ENCODE measurements at places on chromosomes 2 and 18.

DNA sequence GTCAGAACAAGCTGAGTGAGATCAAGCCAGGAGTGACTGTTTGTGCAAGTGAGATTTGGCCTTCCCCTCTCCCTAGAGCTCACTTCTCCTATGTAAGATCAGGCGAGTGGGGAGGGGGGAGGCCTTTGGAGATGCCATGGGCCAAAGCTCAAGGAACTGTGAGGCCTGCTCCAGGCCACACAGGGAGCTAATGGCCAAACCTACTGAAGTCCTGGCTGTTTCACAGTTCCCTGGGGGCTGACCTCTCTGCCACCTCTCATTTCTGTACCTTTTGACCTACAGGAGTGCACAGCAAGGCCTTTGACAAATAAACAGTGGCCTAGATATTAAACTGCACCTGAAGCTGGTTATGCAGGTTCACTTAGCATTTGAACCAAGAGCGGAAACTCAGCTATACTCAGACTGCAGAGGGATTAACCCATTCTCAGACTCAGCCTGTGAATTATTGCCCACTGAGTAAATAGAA is 235.0 kb upstream of the NT5C1B start:
- no peak for DNase-seq

- DNase-seq, result no peak
These were observed 220.7 kb downstream of the PHLPP1 start for GRCh38 chr18:62935994-62936393.

DNA sequence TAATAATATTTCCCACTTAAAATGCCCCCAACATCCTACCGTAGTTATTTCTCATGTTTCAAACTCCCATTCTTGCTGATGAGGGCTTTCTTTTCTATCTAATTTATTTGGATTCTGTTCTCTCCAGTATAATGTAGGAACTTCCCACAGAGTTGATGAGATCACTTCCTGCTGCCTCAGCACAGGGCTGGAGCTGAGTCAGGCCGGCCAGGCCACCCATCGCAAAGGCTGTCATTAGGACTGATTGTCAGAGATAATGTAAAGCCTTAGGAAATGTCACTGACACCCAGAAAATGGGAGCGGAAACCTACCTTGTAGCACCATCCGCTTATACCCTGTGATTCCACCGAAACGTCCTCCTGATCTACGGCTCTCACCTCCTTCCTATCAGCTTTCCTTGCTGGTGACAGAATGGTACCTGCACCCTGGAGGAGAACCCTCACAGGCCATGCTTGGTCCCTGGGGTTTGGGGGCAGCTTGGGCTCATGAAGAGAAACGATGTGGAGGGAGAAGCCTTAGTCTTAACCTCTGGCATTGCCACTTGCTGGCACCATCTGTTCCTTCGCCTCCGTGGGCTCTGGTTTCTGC is 672.8 kb upstream of the ID2 start:
- DNase-seq, result no peak

- no peak for DNase-seq
These were observed 66.9 kb downstream of the ACVR1 start for GRCh38 chr2:157809212-157809611.

DNA sequence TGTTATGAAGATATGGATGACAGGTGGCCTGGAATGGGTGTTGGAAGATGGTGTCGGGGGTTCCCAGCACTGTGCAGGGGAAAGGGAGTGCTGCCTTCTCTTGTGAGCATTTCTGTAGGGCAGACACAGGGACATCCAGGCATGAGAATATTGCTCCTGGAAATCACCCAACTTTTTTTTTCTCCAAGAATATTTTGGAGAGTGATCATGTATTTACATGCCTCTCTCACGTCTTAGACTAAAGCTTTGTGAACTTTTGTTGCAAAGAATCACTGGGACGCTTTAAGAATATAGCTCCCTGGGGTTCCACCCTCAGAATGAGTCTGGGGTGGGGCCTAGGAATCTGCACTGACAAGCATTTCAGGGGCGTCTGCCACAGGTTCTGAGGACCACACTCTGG is 68.7 kb downstream of the VWA3B start:
- DNase-seq, result no peak

GRCh38 chr2:7819316-7819715 is 862.5 kb upstream of the ID2 start:
- no peak for DNase-seq

DNA sequence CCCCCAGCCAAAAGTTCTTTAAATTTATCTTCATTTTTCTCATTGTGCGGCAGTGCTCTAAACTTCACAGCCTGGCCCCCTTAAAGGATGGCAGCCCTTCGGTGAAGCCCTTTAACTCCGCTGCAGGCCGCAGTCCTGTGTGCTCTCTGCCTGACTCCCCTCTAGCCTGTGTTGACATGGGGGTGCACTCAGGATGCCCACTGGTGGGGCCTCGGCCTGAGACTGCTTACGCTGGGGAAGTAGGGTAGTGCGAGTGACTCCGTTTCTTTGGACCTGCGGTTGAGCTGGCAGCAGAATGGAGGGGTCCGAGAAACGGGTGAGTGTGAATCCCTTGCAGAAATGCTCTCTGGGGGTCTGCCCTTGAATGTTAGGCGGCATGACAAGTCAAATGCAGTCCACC is 5.6 kb downstream of the RAB12 start:
- DNase-seq, result no peak

DNA sequence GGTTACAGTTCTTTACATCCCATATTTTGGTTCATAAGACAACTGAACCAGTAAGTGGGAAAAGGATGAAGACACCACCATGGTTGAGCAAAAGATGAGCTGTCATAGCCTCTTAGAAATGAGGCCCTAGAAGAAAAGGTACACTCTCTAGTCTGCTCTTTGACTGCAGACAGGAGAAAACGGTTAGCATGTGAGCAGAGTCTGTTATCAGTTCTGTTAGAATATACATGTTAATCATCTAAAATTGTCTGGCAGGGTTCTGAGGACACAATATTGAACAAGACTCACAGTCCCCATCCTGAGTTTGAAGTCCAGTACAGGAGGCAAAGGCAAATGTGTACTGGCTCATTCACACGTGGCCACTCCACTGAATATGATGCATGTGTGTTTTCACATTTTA is 78.1 kb downstream of the MBOAT2 start:
- no peak for DNase-seq

DNA sequence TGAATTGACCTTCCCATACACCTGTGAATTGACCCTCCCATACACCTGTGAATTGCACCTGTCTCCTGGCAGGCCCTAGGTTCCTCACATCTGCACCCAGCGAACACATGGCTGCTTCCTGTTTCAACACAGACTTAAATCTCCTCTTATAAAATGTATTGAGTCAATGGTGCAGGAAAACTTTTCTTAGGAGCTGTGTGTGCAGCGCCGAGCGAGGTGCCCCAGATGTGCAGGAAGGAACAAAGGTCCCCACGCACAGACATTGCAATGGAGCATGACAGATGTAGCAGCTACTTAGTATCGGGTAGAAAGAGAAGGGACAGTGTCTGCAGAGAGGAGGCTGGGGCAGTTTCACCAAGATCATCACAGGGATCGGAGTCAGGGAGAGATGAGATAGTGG is 85.5 kb upstream of the PXDN start:
- no peak for DNase-seq

- DNase-seq, result no peak
These were observed 412 bp upstream of the NCK2 start for GRCh38 chr2:105744091-105744908.

- no peak for DNase-seq
These were observed 72.1 kb upstream of the RGPD5 start for GRCh38 chr2:109722026-109722425.

GRCh38 chr2:37501113-37501512 is 156.7 kb downstream of the QPCT start:
- no peak for DNase-seq
